NCI-H1105 treated with DMSO at 0.1 percent for 48 hours (cell line): ENCODE measurements at places on chromosomes 5 and 9.

- no peak for DNase-seq
Measured at GRCh38 chr5:161369022-161369421, 177.5 kb downstream of the GABRB2 start.

DNA sequence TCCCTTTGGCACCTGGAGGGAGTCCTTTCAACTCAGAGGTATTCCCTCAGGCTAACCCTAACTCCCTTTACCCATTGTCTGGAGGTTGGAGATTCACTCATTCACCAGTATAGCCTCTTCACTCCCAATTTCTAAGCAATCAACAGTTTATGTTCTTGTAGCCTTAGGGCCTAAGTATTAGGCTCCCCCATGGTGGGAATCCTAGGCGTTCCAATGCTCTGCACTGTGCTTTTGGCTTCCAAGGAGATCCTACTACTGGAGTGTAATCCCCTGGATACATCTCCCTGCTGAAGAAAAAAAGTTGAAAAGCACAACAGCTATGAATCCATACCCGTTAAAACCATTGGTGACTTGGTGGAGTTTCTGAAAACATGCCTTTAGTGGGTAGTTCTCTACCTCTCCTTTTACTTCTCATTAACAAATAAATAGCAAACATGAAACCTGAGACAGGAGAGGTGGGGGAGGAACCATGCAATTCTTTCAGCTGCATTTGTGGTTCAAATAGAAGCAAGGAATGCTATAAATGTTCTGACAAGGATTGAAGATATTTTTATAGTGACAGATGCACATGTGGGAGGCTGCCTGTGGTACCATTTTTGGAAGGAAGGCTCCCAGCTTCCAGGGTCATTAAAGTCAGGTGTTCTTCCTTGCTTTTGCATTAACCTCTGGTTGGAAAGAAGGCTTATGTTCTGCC, 397.1 kb downstream of the DMAC1 start:
- DNase-seq, result no peak

DNA sequence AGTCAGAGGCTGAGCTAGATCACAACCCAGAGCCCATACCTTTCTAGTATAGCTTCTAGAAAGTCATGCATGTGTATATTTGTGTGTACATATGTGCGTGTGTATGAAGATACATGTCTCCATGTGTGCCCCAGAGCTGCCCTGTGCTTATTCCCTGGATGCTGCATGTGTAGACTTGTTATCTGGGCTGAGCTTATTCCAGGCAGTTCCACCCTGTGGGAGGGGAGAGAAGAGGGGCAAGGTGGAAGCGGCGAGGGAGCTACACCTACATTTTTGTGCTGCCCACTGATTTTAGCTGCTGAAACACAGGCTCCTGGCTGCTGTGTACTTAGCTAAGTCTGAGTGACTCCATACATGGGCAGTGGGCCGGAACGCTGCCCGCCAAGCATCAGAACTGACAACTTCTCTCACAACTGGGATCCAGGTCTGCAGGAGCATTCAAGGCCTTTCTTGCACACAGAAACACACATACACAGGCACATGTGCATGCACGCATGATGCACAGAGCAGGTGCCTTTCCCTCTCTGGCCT, 38.0 kb upstream of the XPA start:
- no peak for DNase-seq

DNA sequence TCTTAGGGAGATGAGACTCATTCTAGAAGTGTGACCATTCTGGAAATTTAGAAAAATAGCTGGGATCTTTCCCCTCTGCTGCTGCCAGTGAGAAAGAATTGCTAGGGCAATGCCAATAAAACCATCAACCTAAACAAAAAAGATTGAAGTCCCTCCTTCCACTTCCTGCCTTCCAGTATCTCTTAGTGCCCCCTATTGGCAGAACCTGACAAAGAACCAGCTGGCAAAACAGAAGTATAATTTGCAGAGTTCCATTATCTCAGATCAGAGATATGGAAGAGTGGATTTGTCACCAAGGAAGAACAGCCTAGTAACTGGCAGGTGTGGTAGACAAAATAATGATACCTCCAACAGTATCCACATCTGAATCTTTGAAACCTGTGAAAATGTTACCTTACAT, 13.8 kb upstream of the PLCXD3 start:
- no peak for DNase-seq

DNA sequence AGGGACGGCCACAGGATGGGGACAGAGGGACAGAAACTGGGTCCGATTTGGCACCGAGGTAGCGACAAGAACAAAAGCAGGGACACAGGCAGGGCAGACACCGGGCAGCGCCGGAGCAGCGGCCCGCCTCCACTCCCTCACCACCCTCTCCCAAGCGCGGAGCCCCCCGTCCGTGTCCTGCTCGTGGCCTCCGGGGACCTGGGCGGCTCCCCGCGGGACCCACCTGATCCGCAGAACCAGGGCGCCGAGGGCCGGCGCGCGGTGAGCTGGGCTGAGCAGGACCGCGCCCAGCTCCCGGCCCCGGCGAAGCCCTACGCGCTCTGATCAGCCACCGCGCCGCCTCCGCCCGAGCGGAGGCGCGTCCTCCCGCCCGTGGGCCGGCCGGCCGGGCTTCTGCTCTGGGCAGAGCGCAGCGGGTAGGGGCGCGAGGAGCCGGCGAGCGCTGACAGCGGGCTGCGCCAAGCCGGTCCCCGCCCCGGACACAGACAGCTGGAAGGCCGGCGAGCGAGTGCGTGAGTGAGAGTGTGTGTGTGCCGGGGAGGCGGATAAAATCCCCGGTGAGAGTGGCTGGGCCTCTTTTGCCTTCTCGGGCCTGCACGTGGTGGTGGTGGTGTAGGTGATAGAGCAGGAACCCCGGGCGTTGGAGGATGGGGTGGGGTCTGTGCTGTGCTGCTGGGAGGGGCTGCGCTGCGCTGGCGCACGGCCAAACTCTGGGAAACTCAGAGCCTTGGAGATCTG, at the start of gene GGTA1:
Gene GGTA1, minus strand, starts transcription at position 418 of the 738 bp plus-strand sequence. CDS start 31,922 bp downstream, outside the sequence.
- peak; percentile 60 for DNase-seq

DNA sequence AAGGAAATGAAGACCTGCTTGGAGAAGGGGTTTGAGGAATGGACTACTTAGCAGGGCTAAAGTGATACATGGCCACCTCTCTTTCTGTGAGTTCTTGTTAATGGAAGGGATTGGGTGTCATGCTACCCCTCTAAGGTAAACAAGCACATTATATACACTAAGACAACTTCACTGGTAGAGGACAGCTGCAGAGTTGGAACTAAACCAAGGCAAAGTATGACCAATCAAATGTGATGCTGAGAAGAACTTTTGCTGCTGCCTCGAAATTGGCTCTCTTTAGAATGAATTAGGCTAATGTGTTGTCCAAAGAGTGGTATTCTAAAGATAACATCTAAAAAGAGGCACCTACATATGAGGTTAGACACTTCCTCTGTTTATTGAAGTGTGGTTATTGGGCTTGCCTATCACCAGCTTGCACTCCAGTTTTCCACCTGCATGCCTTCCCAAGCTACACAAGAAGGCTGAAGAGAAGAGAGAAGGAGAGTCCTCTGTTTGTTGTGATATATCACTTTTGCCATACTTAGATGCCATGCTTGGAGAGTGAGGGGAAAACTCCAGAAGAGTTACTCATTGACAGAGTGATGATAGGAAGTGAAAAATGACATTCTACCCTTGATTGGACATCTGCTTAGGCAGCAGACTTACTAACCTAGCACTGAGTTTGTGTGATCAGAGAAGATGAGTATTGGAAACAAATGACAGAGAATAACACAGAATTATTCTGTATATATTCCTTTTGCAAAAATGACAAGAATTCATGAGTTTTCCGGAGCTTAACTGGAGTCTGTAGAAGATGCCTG, 536.1 kb downstream of the ZNF608 start:
- DNase-seq, result no peak

DNA sequence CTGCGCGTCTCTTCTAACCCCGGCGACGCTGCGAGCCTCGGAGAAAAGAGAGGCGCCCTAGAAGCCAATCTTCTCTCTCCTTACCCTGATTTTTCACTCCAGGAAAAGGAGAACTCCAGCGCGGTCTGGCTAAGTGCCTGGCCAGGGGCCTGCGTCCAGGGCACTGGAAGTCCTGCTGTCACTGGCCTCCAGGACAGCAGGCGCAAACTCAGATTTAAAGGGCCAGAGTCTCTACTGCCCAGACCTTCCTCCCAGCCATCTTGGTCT, 553 bp upstream of the FOXB2 start:
- DNase-seq, result no peak

DNA sequence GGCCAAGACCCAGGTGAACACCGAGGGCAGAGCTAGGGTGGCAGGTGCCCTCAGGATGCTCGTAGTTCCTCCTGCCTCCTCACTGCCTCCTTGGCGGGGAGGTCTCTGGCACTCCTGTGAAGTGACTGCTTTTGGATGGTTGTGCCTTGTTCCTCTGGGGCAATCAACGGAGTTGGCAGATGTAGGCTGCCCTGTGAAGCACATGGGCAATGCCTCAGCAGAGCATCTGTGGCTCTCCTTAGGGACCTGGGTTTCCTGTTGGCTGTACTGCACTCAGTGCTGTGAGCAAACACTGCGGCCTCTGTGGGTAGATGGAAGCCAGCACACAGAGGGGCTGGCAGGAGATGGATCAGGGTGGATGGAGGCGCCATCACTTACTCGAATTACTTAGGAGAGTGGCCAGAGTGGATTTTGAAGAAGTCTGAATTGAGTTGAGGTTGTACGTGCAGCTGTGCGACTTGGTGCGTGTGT, 71.4 kb upstream of the COL5A1 start:
- DNase-seq, result no peak

DNA sequence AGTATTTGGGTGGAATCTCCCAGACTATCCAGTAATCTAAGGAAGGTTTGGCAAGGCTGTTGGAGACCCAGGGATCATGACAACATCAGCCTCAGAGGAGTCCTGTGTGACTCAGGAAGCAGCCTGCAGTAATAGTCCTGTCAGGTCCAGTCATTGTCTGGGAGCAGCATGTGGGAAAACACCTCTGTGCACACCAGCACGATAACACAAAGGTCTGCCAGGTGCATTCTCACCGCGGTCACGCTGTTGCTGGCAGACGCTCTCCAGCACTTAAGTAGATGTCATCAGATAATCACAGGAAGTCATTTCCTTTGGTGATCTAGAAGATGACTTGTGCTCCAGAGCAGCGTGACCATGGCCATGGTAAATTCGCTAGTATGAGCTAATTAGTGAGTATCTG, 99.2 kb upstream of the IQGAP2 start:
- peak; percentile 7 for DNase-seq

DNA sequence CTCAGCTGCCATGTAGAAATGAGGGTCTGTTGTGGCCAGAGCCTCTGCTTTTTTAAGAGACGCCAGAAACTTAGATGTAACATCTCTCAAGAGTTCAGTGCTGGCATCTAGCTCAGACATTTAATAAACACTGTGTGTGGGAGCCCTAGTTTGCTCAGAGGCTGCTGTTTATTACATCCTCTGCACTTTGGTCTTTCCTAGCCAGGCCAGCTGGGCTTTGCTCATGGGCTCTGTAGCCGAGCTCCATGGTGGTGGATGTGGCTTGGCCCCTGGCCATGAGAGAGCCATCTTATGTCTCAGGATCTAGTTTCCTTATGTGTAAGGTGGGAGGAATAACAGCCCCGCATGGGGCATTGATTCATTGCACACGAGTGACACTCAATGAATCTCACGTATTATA, 30.0 kb downstream of the ARHGEF37 start:
- no peak for DNase-seq

DNA sequence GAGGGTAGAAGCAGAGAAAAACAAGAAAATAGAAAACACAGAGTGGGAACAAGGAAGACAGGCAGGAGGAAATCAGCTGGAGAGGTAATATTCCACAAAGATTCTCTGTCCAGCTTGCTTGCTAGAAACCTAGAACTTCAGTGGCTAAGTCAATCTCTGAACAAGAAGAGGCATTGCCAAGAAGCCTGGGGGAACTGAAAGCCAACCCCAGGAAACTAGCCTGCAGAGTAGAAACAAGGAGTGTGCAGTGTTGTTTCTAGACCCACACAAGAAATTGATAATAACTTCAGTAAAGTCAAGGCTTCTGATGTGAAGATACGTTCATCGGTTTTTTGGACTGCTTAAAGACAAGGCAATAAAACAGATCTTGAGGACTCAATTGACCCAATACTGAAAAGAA, 234.5 kb upstream of the MAP3K1 start:
- DNase-seq, result no peak

GRCh38 chr5:91110686-91111085, 272.4 kb downstream of the ARRDC3 start:
- no peak for DNase-seq

GRCh38 chr9:92607088-92607487, 62.8 kb downstream of the IPPK start:
- peak; percentile 18 for DNase-seq

- DNase-seq, result no peak
Measured at GRCh38 chr5:96871686-96872085, 4.6 kb upstream of the ERAP2 start.

- DNase-seq, result no peak
Measured at GRCh38 chr9:90299968-90300367, 342.7 kb downstream of the DIRAS2 start.

GRCh38 chr9:34887841-34888240, 70.2 kb upstream of the PHF24 start:
- DNase-seq, result no peak

- peak; percentile 84 for DNase-seq
Measured at GRCh38 chr5:138035605-138036537, 3.0 kb upstream of the FAM13B start.

DNA sequence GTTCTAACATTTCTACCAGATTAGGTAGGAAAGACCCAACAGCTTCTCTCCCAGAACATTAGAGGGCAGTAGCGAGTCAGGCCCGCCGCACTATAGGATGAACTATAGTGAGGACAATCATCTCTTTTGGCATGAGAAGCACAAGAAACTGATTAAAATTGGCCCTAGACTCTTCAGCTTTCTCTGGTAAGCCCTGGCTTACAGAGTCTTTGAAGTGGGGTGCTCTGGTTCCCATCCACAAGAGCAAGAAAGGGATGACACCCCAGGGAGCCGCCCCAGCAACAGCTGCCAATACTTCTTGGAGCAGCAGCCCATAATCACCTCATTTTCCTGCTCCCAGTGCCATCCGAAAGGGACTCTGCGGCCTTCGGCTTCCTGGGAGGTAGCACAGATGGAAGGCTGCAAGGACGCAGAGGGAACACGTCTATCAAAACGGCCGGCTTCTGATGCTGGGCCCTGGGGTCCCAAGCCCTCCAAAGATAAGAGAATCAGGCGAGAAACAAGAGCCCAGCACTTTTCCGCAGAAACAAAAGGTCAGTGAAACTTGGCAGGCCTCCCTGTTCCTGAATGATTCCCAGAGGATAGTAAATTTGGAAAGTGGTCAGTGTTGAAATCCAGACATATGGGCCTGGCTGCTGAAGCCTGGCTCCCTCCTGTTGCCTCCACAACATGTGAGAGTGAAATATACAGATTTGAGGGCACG, 69.3 kb downstream of the HSD17B3 start:
- peak; percentile 4 for DNase-seq

DNA sequence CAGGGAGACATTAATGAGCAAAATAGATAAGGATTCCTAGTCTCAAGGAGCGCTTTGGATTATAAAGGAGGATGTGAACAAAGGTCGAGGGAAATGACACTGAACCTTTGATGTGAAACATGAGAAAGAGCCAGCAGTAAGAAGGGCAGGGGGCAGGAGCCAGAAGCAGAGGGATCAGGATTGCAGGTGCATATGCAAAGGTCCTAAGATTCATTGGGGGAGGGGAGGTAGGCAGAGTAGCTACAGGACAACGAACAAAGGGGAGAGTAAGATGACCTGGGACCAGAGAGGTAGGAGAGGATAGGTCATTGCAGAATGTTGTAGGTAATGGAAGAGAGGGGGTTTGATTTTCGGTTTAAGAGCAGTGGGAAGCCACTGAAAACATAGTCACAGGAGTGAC, 129.2 kb upstream of the TRPM3 start:
- DNase-seq, result no peak
